Prostate gland (tissue), 2 donors: ENCODE measurements at places on chromosomes 3 and 15.

- DNase-seq: no peak
Observed at GRCh38 chr15:79307251-79307650, 3.7 kb upstream of the TMED3 start.

GRCh38 chr3:182325213-182325950 lies 467.9 kb upstream of the ATP11B start:
- no peak for DNase-seq

DNA sequence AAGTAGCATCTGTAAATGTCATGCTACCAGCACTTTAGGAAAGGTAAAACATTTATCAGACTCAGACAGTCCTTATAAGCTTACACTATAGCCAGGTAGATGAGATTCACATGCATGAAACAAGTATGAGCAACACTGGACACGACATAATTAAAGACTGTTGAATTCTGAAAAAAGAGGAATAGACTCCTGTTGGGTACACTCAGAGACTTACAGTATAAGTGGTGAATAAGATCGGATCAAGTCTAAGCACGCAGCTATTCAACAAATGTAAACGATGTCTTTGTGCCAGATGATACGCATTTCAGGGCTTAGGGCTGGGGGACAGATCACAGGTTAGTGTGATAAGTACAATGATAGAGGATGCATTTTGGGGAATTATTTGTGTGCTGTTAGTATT lies 43.2 kb upstream of the SPPL2A start:
- no peak for DNase-seq

GRCh38 chr15:31294067-31294466 lies 32.6 kb upstream of the KLF13 start:
- no peak for DNase-seq

GRCh38 chr3:97264180-97264579 lies 449.8 kb downstream of the EPHA6 start:
- DNase-seq: no peak

DNA sequence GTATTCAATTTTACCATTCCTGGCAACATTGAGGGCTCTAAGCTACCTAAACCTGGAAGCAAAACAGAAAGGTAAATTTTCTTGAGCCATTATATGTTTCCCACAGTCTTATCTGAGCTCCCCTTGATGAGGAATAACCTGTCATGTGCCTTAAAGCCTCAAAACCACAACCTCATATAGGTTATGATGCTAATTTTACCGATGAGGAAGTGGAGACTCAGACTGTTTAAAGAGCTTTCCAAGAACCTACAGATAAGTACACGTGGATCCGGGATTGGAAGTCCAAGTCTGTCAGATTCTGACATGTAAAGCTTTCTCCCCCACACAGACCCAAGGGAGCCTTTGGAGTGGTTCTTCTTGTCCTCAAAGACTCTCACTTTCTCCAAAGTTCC lies 140.5 kb downstream of the SEMA6D start:
- no peak for DNase-seq

GRCh38 chr3:16504242-16504641 lies 9.3 kb downstream of the RFTN1 start:
- DNase-seq: no peak

DNA sequence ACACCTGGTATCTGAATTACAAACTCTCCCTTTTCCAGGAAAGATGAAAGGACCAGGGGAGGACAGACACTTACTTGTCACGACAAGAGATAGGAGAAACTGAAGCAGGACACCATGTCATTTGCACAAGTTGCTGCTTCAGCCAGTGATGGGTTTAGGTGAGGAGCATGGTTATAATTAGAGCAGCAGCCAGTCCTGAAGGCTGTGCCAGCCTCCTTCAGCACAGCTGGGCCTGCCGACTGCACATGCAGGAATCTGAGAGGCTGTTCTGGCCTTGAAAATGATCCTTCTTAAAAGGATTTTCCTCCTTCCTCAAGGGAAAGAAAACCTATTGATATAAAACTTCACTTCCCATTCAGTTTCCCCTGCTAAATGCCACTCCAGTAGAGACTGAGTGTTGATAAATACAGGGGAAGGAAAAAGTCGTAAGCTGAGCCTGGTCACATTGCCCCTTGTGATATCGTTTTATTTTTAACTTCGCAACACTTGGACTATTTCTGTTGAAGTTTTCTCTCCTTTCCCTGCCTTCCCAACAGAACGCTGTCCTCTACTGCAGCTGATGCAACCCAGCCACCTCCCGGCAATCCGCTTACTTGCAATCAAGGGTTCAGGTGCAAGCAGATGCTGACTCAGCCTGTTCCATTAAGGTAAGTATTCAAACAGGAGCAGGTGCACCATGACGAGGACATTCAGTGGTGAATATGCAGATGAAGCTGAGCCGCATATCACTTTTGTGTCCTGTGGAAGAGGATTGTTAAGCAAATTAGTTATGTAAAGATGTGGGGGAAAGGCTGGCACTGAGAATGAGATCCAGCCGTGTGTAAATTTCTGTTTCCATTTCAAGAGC lies at the start of gene FBXO40:
FBXO40 (plus strand) TSS at position 524 of the 847 bp plus-strand sequence. CDS start 27,197 bp downstream, outside the sequence.
- DNase-seq: no peak

GRCh38 chr3:141321109-141321497 lies 47.2 kb upstream of the ZBTB38 start:
- no peak for DNase-seq
